Activated CD8-positive, alpha-beta memory T cell treated with anti-CD3 and anti-CD28 coated beads for 1 hour (primary cell): ENCODE measurements at places on chromosomes 5 and 9.

GRCh38 chr9:77817590-77818311, 169.6 kb upstream of the GNA14 start:
- no peak for DNase-seq

GRCh38 chr5:56140073-56140472, 93.1 kb downstream of the ANKRD55 start:
- no peak for DNase-seq

DNA sequence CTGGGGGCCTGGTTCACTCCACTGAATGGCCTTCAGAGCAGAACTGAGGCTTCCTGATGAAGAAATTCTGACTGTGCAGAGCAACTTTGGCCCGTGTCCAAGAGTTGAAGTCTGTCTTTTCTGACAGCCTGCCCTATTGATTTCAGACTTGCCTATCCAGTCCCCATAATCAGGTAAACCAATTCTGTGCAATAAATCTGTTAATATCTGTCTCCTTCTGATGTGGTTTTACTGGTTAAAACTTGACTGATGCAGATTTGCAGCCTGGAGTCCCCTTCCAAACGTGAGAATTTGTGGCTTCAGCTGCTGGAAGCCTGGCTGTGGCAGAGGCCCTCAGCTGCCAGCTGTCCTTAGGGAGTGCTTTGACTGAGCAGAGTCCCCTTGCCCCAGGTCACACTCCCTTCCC, 283.9 kb upstream of the ANKRD55 start:
- no peak for DNase-seq

- DNase-seq, result no peak
These were observed 573.7 kb downstream of the GABRG2 start for GRCh38 chr5:162641142-162641813.
